ENCODE measurements at places on chromosomes 1 and 21.

DNA sequence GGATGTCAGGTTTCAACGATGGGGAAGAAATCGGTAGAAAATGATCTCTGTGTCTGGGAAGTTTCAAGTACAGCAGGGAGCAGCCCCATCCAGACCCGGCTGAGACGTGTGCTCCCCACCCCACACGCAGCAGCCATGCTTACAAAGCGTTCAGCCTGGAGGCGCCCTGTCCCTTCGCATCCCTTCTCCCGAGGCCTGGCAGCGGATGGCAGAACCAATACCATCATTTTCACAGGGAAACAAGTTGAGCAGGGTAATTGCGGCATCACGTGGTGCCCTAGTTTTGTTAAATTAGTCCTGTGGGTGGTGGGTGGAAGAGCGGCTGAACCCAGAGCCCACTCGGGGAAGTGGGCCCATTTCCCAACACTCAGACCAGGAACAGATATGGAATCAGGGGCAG, 23.9 kb downstream of the KCNAB2 start:
- DNase-seq: no peak

GRCh38 chr1:36638268-36638667, 155.6 kb upstream of the CSF3R start:
- DNase-seq: no peak

- no peak for DNase-seq
These were observed 27.9 kb upstream of the SLC6A9 start for GRCh38 chr1:44059212-44059611.

GRCh38 chr1:32652244-32652962, 1.4 kb downstream of the RBBP4 start:
- DNase-seq: no peak

GRCh38 chr1:3000671-3001470, 20.4 kb upstream of the ACTRT2 start:
- no peak for DNase-seq

GRCh38 chr1:78627321-78627720, 7.1 kb downstream of the IFI44L start:
- no peak for DNase-seq

- no peak for DNase-seq
These were observed 829 bp downstream of the SPEN start for GRCh38 chr1:15848143-15848928.

DNA sequence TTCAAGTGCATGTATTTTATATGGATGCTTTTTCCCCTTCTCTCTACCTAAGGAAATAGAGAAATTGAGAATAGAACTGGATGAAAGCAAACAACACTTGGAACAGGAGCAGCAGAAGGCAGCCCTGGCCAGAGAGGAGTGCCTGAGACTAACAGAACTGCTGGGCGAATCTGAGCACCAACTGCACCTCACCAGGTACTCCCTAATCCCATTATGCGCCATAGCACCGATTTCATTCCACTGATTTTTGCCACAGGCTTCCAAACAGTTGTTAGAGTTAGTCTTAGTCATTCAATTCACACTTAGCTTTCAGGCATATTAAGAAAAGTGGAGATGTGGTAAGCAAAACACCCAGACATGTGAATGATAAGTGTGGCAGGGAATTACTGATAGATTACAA, 122.8 kb downstream of the SDCCAG8 start:
- peak; percentile 63 for DNase-seq

DNA sequence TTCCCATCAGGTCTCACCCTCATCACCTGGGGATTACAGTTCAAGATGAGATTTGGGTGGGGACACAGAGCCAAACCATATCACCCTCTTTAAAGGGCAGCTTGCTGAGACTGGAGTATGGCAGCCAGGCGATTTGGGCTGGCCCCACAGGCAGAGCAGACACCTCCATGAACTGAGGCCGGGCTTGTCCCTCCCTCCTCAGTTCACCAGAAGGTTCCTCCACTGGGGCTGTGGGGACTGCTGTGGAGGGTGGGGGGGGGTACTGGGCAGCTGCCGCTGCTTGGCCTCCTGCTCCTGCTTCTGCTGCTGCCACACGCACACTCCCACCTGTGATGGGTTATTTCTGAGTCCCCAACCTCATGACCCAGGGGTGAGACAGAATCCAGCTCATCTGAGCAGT, 53.9 kb upstream of the PDE9A start:
- no peak for DNase-seq

- DNase-seq: no peak
These were observed 74.4 kb downstream of the CAMTA1 start for GRCh38 chr1:6859415-6860343.

DNA sequence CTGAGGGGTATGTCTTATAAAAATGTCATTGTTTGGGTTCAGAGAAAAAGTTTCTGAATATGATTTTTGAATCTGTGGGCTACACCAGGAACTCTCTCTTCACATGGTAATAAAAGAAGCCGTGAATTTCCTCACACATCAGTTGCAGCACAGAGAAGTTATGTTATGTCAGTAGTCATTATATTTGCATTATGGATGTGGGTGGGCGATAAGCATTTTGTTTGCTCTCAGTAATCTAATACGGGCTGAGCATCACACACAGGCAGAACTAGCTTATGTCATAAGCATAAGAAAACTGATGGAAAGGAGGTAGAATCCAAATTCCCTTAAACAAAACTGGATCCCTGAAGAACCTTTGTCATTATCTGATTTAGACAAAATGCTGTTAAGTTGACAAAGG, 70.8 kb downstream of the PRDM2 start:
- DNase-seq: no peak

GRCh38 chr21:32562426-32562825, 22.9 kb downstream of the TCP10L start:
- DNase-seq: no peak

- no peak for DNase-seq
These were observed 1.1 kb downstream of the LGALS8 start for GRCh38 chr1:236524895-236525184.

- no peak for DNase-seq
These were observed 131.8 kb upstream of the PKN2 start for GRCh38 chr1:88552226-88552625.

DNA sequence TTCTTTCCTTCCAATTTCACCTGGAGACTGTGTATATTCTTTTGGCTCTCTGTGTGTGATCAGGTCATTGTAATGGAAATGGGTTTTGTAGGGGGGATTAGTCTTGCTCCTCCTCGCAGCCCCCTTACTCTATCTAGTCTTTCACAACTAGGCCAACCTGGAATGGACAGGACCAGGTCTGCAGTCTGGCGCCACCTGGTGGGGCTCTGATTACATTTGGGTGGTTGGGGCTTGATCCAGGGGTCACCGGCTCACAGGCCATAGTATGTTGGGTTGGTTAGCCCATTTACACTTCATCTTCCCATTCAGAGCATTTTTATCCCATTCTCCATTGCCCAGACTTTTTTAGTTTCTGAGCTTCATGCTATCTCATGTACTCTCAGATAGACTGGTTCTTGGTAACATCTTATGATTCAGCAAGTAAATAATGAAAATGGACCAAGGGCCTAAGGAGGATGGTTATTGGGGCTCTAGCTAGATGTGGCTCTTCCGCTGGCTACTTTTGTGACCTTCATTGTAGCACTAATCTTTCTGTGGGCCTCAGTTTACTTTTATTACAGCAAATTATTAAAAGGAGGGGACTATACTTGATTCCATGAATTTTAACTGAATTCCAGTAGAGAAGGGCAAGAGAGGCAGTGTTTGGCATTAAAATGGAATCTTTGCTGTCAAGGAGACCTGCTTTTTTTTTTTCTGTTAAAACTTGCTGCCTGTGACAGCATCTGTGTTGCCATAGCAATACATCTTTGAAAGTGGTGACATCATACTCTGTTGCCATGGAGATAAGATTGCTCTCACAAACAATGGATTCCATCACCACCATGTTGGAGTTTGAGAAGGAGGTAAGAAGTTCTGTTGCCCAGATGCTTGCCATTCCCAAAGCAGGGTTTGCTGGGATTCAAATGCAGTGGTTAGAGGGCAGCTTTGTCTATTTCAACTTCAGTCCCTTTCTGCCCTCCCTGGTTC, 150.1 kb downstream of the PLXNA2 start:
- DNase-seq: no peak

- DNase-seq: no peak
These were observed 509.8 kb upstream of the ADAMTS5 start for GRCh38 chr21:27476696-27477095.

DNA sequence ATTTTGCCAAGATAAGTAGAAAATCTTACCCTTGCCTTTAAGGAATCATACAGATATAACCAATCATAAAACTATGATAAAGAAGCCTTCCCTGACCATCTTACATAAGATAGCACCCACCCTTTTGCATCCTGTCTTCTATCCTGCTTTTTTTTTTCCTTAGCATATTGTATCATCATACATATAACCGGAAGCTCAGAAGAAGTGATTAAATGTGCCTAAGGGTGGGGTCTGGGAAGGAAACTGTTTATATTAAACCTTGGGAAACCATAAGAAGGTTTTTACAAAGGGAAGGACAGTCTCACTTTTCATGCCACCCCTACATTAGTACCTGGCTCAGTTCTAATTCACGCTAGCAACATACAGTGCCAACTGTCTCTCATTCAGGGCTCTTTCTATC, 66.8 kb downstream of the LUZP1 start:
- no peak for DNase-seq

DNA sequence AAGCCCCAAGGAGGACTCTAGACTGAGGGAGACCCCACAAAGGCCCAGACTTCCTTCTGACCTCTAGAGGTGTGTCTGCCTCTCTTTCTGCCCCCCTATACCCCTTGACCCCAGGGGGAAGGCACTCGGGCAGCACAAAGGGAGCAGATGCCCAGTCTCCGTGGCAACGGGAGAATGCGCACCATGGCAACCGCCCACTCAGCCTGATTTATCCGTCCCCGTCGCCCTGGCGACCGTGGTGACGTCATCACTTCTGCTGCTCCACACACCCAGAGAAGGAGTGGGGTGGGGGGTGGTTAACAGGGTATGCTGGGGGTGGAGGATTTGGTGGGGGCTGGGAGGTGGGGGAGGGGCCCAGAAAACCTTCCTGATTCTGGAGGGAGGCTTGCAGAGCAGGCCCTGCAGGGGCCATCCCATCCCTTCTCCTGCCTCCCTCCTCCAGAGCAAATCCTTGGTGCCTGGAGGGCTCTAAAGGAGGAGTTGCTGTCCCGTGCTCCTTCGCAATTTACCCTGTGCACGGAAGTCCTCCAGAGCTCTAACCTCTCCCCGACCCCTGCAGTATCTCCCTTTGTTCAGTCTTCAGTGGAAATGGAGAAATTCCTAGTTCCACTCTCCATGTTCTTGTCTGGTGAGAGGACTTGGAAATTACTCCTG, 6.3 kb downstream of the CELF3 start:
- DNase-seq: peak; percentile 58

GRCh38 chr1:177976596-177976995, 6.7 kb upstream of the SEC16B start:
- no peak for DNase-seq

- no peak for DNase-seq
These were observed 47.9 kb downstream of the RWDD3 start for GRCh38 chr1:95281781-95282517.

GRCh38 chr1:7127322-7128075, 342.2 kb downstream of the CAMTA1 start:
- no peak for DNase-seq

- no peak for DNase-seq
These were observed 37.8 kb downstream of the DRAM2 start for GRCh38 chr1:111101854-111102642.

DNA sequence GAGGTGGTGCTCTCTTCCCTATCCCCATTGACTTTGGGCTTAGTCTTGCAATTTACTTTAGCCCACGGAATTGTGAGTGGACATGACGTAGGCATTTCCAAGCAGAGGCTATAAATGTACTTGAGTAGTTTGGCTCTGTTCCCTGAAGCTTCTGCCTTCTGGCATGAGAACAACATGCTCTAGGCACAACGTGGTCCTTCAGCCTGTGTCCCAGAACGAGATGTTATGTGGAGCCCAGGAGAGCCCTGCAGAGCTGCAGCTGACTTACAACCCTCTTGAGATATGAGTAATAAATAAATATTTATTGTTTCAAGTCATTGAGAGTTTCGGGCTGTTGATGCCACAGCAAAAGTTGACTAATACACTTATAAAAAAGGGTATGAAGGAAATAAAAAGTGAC, 105.2 kb upstream of the HMGB4 start:
- DNase-seq: no peak

GRCh38 chr1:13901597-13901996, 201.6 kb downstream of the PRDM2 start:
- DNase-seq: no peak

- DNase-seq: no peak
These were observed 5.3 kb upstream of the CHD1L start for GRCh38 chr1:147236959-147237791.

DNA sequence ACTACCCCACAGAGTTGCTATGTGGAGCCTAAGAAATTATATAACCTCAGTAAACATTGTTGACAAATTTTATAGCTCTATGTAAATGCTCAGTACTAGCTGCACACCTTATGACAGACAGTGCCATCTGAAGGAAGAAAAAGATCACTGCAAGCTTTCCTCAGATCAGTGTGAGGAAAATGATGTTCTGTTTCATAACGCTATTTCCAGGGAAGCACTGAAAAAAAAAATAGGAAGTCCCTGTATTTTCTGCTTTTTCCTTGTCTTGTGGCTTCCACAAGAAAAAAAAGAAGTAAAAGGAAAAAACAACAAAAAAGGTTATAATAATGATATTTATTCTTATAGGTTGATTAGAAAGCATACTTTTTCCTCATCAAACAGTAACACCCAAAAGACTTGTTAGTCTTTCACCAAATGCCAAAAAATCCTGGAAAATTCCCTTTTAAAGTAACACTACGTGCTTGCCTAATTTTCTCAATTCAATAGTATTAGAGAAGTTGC, 23.2 kb downstream of the LYST start:
- DNase-seq: peak; percentile 11

- no peak for DNase-seq
These were observed 127.6 kb upstream of the C1orf105 start for GRCh38 chr1:172292840-172293239.

DNA sequence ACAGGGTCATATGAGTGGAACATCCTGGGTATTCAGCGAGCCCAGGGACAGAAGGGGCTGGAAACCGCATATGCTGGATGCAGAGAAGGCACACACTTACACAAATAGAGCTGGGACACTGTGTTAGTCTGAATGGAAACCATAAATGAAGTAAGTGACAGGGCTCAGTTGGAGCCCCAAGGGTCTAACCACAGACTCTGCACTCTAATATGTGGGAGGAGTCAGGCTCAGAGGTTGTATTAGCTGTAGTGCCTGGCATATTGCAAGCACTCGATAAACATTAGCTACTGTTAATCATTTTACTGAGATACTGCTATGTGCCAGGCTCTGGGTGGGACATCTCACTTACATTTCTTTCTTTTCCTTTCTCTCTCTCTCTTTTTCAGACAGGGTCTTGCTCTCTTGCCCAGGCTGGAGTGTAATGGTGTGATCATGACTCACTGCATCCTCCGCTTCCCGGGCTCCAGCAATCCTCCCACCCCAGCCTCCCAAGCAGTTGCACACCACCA, 6.5 kb upstream of the OLIG1 start:
- no peak for DNase-seq

GRCh38 chr1:192232817-192233417, 74.7 kb downstream of the RGS18 start:
- DNase-seq: no peak

Measured in NCI-H524 treated with DMSO at 0.1 percent for 48 hours (cell line).